ENCODE measurements at places on chromosomes 2 and 18.

GRCh38 chr18:79178113-79178531 is 108.9 kb downstream of the ATP9B start:
- DNase-seq = no peak

GRCh38 chr2:218859988-218860831 is 605 bp downstream of the WNT6 start:
- DNase-seq = no peak

- DNase-seq = no peak
Observed at GRCh38 chr2:119004602-119005001, 62.6 kb downstream of the MARCO start.

DNA sequence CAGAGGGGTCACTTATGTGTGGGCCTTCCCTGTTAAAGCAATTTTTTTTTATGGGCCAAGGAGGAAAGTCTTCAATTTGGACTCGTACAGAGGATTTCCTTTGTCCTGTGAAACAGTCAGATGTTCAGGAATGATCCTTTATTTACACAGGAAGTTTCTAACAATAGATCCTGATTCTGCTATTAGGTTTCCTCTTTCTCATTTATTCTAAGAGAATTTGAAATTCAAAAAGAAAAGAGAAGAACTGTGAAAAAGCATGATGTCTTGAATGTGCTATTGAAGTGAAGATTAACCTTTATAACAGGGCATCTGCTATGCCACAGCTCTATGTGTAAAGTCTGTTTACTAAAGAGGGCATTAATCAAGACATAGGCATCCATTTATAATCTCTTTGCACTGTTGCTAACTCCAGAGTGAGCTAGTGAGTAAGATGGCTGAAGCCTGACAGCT is 105.3 kb upstream of the FAM98A start:
- no peak for DNase-seq

GRCh38 chr2:172147944-172148650 is 45.4 kb upstream of the DLX2 start:
- DNase-seq = no peak

- no peak for DNase-seq
Observed at GRCh38 chr2:188966728-188967440, 7.3 kb upstream of the COL3A1 start.

DNA sequence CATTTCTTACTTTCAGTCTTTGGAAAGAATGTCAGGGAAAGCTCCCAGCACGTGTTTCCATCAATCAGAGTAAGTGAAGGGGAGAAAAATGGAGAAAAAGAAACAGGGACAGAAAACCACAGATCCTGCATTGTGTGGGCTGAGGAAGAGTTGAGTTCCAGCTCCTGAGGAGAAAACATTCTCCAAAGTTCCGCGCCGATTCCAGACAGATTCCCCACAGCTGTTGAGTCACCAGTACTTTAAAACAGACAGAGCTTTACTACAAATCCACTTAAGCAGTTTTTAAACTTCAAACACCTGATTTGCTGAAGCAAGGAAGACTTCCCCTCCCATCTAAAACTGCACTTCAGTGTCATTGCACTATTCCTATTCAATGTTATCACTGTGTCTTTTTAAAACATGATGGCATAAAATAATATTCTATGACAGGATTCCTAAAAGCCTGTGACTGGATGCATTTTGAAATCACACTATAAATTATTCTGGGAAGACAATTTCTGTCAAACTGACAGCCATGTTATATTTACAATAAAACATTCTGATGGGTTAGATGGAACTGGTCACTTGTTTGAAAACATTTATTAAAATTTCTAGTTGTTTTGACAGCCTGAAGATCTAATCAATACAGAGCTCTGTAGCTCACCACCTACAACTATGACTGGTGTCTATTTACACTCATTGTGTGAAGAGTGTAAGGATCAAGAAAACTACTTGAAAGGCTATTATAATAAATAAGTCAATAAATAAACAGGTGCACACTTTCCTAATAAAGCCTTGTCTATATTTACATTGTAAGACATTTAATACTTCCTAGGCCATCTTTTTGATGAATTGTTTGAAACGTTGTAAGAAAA is 40.9 kb downstream of the TCF4 start:
- no peak for DNase-seq

DNA sequence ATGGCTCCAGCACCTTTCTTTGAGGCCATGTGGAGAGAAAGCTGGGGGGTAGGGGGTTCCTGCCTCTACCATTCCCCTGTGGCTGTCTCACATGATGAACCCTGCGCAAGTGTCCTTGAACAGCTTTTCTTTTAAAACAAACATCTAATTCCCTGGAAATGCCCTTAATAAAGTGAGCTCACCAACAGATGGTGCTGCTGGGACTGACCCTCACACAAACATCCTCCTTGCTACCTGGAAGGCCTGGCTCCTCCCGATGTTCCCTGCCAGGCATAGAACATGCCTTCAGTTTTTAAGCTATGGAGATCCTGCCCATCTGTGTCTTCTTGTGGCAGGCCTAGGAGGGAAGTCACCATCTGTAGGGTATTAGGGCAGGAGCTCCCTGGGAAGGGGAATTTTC is 60.7 kb upstream of the GATA6 start:
- DNase-seq = no peak

DNA sequence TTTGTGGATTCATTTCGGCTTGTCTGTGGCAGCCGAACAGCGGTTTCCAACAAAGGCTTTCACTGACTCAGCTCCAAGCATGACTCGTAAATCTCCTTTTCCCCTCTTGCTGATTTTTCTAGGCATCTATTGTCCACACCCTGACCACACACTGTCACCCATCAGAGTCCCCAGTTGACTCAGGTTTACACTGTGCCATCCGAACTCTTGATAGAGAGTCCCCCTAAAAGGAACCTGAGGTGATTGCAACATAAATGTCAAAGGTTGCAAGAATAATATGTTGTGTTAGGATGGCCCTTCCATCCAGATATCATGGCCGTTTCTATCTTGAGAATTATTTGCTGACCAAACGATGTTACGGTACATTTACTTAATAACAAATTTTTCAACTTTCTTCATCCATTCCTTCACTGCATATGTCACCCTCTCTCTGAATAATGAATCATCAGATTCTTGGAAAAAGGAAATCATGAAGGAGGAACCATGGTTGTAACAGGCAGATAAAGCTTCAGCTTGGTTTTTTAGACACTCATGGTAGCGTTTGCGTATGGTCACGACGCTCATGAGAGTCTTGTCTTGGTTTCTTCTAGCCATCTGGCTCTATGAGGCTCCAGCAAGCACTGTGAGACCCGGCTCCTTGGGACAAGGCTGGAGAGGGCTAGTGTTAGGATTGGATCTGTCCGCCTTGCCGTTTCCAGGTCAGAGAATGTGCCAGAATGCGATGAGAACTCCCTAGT is 72.1 kb downstream of the NPAS2 start:
- DNase-seq = no peak

DNA sequence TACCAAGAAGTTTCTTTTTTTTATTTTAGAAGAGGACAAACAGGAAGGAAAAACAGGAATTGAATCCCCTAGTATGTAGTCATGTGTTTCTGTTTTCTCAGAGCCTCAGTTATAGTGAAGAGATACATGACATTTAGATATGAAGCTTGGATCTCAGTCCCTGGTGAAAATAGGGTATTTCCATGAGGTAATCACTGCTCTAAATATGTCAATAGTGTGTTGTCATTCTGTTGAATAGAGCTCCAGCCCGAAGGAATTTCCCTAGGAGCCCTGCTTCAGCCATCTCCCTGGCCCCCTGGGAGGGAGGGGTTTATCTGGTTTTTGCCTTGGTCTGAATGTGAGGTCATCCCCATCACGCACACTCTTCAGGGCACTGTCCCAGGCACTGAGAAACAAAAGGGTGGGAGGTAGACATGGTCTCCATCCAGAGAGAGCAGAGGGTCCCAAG is 47.1 kb upstream of the REL start:
- DNase-seq = no peak

- peak; percentile 16 for DNase-seq
Observed at GRCh38 chr18:46281185-46282176, 177.3 kb downstream of the HAUS1 start.

- DNase-seq = no peak
Observed at GRCh38 chr2:49044350-49045079, 109.8 kb downstream of the FSHR start.

- no peak for DNase-seq
Observed at GRCh38 chr2:18117592-18117991, 239.1 kb downstream of the KCNS3 start.

GRCh38 chr2:109168086-109168485 is 39.1 kb downstream of the SH3RF3 start:
- DNase-seq = no peak

- DNase-seq = no peak
Observed at GRCh38 chr2:100791294-100791935, 28.5 kb upstream of the NPAS2 start.

DNA sequence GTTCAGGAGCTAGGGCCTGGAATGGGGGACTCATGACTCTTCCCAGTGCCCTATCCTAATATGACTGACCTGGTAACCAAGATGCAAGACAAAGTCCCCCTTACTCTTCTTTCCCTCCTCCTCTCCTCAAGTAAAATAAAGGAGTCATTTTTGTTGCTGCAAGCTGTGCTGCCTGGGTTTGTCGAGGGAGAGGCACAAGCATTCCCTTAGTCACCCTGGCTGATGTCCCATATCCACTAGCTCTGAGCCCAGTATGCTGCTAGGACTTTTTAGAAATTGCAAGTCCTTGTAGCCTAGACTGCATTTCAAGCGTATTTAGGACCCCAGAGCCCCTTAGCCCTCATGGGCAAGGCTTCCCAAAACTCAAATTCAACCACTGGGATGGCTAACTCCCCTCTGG is 338.5 kb upstream of the SETBP1 start:
- DNase-seq = no peak

- no peak for DNase-seq
Observed at GRCh38 chr2:69943843-69944525, 17.4 kb downstream of the ASPRV1 start.

GRCh38 chr2:172181840-172182239 is 79.1 kb upstream of the DLX2 start:
- no peak for DNase-seq

DNA sequence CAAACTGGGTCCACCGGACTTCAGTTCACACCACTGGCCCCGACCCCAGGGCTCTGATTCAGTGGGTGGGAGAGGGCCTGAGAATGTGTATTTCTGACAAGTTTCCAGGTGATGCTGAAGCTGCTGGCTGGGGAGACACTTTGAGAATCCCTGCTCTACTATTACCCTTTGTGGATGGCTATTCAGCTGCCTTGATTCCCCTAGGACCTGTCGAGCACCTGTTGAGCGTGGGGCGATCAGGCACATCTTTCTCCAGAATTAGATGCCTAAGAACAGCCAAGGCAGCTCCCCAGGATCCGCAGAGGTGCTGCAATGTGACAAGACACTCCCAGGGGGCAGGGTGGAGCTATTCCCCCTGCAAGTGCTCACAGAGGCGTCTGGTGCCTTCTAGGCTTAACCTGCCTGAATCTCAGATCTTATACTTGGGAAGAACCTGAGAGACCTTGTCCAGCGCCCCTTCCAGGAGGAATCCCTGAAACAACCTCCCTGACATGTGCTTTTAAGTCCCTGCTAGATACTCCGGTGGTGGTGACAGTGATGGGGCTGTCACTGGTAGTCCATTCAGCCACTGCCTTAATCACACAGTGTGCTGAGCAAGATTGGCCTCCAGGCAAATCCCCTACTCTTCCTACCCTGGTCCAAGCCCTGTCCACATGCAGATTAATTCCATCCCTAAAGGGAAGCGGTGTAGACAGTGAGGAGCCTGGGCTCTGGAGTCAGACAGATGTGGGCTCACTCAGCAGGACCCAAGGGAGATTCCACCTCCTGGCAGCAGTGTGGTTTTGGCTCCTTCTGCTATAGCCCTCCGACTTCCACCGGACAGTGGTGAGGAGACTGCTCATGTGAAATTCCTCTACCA is 43.4 kb upstream of the OTOF start:
- DNase-seq = no peak

GRCh38 chr18:13868501-13869271 is 44.7 kb downstream of the MC5R start:
- DNase-seq = no peak

DNA sequence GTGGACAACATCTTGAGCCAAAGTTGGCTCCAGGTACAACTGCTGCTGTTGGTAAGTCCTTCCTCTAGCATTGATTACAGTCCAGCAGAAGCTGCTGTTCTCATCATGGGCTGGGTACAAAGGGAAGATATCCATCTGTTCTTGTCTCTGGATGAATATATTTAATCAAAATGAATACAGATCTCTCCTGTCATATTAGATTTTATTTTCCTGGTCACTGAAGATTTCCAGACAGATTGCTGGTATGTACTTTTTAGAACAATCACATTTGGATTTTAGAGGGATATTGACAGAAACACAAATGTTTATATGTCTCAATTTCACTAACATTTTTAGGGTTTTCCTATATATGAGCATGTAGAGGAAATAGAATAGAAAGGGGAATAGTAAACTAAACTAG is 155.4 kb upstream of the FHL2 start:
- DNase-seq = no peak

- no peak for DNase-seq
Observed at GRCh38 chr2:164651361-164651760, 30.1 kb upstream of the GRB14 start.

- DNase-seq = no peak
Observed at GRCh38 chr18:2513616-2514015, 57.7 kb downstream of the METTL4 start.

GRCh38 chr18:72235422-72235821 is 308.7 kb downstream of the CBLN2 start:
- no peak for DNase-seq

- no peak for DNase-seq
Observed at GRCh38 chr2:30150786-30151185, 4.0 kb downstream of the YPEL5 start.

GRCh38 chr18:77992057-77992456 is 742.4 kb downstream of the GALR1 start:
- no peak for DNase-seq

DNA sequence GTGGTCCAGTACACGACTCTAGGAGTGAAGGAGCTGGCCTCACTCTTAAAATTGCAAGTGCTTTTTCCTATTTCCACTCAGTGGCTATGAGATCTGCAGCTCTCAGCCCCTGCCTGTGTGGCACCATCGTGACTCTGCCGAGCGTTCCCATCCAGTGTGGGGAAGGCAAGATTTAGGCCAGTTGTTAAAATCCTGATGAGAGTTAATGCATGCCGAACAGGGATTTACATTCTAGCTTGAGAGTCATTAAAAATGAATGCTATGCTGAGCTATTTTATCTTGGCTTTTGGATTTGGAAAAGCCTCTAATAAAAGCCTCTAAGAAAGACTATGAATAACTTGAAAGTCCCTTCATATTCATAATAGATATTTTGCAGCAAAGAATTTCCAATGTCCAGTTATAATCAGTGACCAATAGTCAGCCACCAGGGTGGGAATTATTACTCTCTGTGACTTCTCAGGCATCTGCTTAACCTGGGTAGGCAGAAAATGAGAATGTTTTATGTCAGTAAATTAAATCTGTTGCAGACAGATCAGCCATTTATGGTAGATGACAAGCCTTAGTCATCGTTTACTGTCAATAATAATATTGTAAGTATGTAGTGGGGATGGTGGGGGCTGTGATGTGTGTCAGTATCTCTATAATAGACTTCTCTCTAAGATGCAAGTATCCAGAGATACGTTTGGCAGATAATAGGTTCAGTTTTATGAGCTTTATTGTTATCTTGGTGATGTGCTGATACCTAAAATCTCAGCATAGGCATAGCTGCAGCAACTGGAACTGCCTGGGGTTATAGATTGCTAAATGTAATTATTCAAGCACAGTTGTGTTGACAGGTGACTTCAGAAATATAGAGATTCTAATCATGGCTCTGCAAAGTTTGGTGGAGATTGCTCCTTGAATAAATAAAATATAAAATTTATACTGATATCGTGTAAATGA is 207.8 kb downstream of the SOCS6 start:
- DNase-seq = no peak

All from stimulated activated CD8-positive, alpha-beta memory T cell treated with anti-CD3 and anti-CD28 coated beads, Interleukin-2, amount 100 ng/mL, for 1 hour (primary cell).